Activated CD4-positive, CD25-positive, alpha-beta regulatory T cell treated with anti-CD3 and anti-CD28 coated beads, Interleukin-2, amount 50 U/mL, for 24 hours (primary cell): ENCODE measurements at places on chromosomes 11 and 22.

GRCh38 chr11:84106541-84106940, 820.4 kb upstream of the CCDC90B start:
- no peak for ATAC-seq

DNA sequence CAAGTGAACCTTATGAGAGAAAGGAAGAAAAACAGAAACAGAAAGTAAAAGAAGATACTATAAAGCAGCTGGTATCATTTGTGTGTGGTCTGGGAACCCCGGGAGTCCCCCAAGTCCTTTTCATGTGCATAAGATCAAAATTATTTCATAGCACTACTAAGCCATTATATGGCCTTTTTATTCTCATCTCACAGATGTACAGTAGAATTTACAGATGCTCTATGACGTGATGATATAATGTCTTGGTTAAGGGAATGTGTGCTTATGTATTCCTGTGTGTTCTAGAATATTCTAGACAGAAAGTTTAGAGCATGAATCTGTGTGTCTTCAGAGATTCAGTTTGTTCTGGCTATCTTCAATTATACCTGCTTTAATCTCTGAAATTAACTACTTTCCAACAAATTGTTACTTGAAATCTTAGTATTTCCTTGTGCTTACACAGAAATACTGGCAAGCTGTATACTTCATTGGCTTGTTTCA, 8.6 kb upstream of the TPP1 start:
- ATAC-seq: peak; percentile 69

DNA sequence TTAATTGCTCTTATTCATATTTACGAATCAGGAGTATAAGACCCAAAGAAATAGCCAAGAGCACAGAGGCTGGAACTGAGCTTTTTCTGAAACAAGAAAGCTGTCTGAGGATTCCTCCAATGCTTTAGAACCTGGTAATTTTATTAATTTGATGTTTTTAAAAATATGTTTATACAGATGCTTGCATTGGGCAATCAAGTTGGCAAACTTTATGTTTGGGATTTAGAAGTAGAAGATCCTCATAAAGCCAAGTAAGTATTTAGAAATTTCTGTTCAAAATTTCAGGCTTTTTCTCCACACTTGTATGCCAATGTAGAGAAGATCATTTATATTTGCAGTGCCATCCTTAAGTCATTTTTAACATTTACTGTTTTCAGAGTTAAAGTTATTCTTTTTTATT, 24.3 kb upstream of the HIKESHI start:
- no peak for ATAC-seq

GRCh38 chr11:91630916-91631673, 593.5 kb upstream of the FAT3 start:
- ATAC-seq: no peak

DNA sequence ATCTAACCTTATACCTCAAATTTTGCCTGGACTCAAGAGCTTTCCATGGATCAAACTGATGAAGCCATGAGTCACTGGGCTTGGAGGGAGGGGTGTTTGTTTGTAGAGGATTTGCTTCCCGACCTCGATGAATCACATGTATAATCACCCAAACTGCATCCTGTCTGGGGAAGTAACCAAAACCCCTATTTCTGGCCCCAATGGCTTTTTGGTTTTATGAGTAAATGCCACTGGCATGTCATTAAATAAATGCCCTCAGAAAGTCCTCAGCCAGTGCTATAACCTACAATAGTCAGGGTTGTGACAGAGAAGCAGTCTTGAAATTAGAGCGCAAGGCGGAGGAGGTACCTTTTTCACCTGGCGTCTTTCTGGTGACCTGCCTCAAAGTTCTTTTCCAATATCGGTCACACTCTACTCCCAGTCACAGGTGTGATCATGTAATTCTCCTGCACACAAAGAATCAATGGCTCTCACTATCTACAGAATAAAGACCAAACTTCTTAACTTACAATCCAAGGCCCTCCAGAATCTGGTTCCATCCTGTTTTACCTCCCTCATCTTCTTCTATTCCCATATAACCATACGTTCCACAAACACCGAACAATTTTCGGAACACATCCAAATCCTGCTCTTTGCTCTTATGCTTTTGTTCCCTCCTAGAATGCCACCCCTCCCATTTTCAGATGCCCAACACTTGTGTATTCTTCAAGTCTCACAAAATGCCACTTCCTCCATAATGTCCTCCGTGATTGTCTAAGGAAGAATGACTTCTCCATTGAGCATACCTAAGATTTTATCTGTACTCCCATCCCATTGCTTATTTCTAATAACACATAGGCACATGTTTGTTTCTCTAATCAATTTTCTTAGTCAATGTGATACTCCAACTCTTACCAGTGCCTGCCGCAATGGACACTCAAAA, 81.3 kb upstream of the BLID start:
- no peak for ATAC-seq

GRCh38 chr11:14189874-14190273, 169.1 kb downstream of the RRAS2 start:
- no peak for ATAC-seq

DNA sequence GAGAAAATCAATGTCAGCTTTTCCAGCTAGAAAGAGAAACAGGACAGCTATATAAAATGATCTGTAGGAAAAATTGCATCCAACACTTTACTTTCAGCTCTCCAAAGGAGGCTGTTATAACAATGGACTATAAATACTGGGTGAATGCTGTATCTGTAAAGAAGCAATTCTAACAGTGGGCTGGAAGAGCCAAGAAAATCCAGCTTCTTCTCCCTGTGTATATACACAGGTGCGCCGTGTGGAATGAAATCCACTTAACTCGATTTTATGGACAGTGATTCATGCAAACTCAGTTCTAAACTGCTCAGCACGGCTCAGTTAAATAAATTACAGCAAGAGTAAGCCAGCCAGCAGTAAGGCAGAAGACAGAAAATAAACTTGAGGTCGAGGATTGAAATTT, 32.5 kb upstream of the LMO2 start:
- ATAC-seq: no peak

- no peak for ATAC-seq
Observed at GRCh38 chr11:86491027-86491426, 116.3 kb downstream of the CCDC81 start.

GRCh38 chr22:33274214-33275072, 216.3 kb upstream of the SYN3 start:
- no peak for ATAC-seq

- ATAC-seq: no peak
Observed at GRCh38 chr11:36600180-36600579, 2.1 kb upstream of the RAG2 start.

- no peak for ATAC-seq
Observed at GRCh38 chr11:107041088-107041444, 22.8 kb upstream of the GUCY1A2 start.

DNA sequence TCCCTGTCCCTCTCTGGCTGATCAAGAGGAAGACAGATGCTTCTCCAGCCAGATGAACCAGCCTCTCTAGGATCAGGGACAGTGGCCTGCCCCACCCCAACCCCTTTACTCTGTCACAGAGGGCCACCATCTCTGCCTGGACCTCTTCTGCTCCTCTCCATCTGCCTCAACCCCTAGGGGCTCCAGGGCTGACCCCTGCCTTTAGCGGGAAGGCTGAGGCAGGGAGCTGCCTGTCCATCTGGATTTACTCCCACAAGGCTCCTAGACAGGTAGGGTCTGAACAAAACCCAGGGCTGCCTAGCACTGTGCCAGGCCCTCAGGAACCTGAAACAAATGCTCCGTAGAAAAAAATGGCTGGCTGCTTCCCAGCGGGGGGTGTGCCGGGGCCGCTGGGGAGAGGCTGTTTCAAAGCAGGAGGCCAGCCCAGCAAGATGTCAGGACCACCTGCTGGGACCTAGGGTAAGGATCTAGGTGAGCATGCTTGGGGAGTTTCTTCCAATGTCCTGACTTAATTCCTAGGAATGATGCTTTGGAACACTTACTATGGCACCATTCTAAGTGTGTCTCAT, 3.2 kb downstream of the CHST1 start:
- ATAC-seq: no peak

- ATAC-seq: no peak
Observed at GRCh38 chr11:92211576-92212167, 12.9 kb upstream of the FAT3 start.

- no peak for ATAC-seq
Observed at GRCh38 chr11:87459351-87459750, 421.6 kb downstream of the TMEM135 start.
